Subcutaneous preadipocyte (primary cell): ENCODE measurements at places on chromosomes 5 and 9. TPM values are rescaled to one million over a fixed set of nuclear protein-coding genes. Genes with fewer than 3 reads are reported as not detected.

GCNT4 gene
- 0.37 and 0.39 TPM in 2 replicates for total RNA-seq

CARTPT gene
- total RNA-seq = not detected in 2 replicates

PCA3 gene
- total RNA-seq = under 0.01 TPM in 2 replicates

ST8SIA4 gene
- 0.37 and 0.78 TPM in 2 replicates for total RNA-seq

ARL14EPL gene
- total RNA-seq = 0.20 TPM in 1 of 2 replicates, not detected in the other

MLANA gene
- 0.20 TPM in 1 of 2 replicates, not detected in the other for total RNA-seq

PPP2R2B gene
- total RNA-seq = not detected in 2 replicates

TPM2 gene
- 338 and 431 TPM in 2 replicates for total RNA-seq

ARID3C gene
- under 0.01 TPM in 1 of 2 replicates, not detected in the other for total RNA-seq

FAF2 gene
- 37.5 and 47.3 TPM in 2 replicates for total RNA-seq

GABRA1 gene
- total RNA-seq = not detected in 2 replicates

HMGCR gene
- 165 and 233 TPM in 2 replicates for total RNA-seq

C9 gene
- total RNA-seq = not detected in 2 replicates

EGR1 gene
- total RNA-seq = 0.73 and 2.3 TPM in 2 replicates

IFNE gene
- 5.9 and 10.6 TPM in 2 replicates for total RNA-seq

INSL4 gene
- not detected in 2 replicates for total RNA-seq

IGFBPL1 gene
- total RNA-seq = 0.20 TPM in 1 of 2 replicates, not detected in the other

PAPPA gene
- total RNA-seq = 26.8 TPM in 2 replicates

FCHSD1 gene
- 11.4 and 14.1 TPM in 2 replicates for total RNA-seq

PCDH12 gene
- 1.2 and 1.5 TPM in 2 replicates for total RNA-seq

ANKRD31 gene
- total RNA-seq = under 0.01 and 0.20 TPM in 2 replicates

CCL19 gene
- total RNA-seq = not detected in 2 replicates

CAMK4 gene
- 5.3 and 5.5 TPM in 2 replicates for total RNA-seq

STRBP gene
- 2.2 and 2.9 TPM in 2 replicates for total RNA-seq

TMC1 gene
- total RNA-seq = 0.37 and 0.59 TPM in 2 replicates

GABRP gene
- total RNA-seq = under 0.01 and 0.20 TPM in 2 replicates

RETREG1 gene
- total RNA-seq = 2.7 and 5.1 TPM in 2 replicates

FOXD4L5 gene
- total RNA-seq = not detected in 2 replicates

ZDHHC12 gene
- total RNA-seq = 28.2 and 34.2 TPM in 2 replicates

CNTNAP3B gene
- total RNA-seq = not detected in 2 replicates

SLC25A46 gene
- total RNA-seq = 97.0 and 102 TPM in 2 replicates

IL5 gene
- total RNA-seq = not detected in 2 replicates

SPEF2 gene
- total RNA-seq = 3.3 and 5.1 TPM in 2 replicates

FAM78A gene
- total RNA-seq = 0.59 and 0.73 TPM in 2 replicates

LRRC70 gene
- total RNA-seq = 0.98 and 1.5 TPM in 2 replicates

CCL21 gene
- not detected in 2 replicates for total RNA-seq

TMEM252 gene
- not detected in 2 replicates for total RNA-seq

SLCO6A1 gene
- not detected in 2 replicates for total RNA-seq

PTGES gene
- total RNA-seq = 56.2 and 76.0 TPM in 2 replicates

LCN15 gene
- total RNA-seq = not detected in 2 replicates

PCDHGA9 gene
- total RNA-seq = 2.9 and 4.3 TPM in 2 replicates

HNRNPK gene
- total RNA-seq = 468 and 539 TPM in 2 replicates

PLPP1 gene
- total RNA-seq = 44.8 and 51.0 TPM in 2 replicates

PPIC gene
- 15.8 and 19.9 TPM in 2 replicates for total RNA-seq

TMEM171 gene
- total RNA-seq = 4.4 and 7.4 TPM in 2 replicates

TYRP1 gene
- 0.20 and 0.73 TPM in 2 replicates for total RNA-seq
